ENCODE measurements at places on chromosomes 7 and 10.

DNA sequence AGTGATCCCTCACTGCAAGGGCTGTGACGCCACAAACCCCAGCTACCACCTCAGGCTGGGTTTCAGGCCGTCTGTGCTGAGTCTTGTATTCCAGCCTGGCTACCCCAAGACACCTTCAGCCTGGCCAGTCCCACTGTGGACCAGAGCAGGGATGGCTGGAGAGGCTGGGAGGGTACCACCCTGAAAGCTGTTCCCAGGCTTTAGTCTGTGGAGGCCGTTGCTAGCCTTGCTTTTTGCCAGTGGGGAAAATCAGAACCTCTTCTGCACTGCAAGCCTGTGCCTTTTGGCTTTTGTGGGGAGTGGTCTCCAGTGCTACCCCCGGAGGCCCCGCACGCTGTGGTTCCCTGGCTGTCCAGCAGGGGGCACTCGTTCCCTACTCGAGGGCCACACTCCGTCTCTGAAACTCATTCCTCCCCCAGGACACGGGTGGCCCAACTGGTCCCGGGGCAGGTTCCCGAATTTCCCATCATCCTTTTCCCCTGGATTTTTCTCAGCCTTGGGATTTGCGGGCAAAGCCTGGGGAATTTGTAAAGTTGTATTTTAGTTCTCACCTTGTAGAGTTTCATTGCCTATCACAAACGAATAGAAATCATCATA, 128.4 kb upstream of the BTBD16 start:
- DNase-seq, result peak; percentile 3

DNA sequence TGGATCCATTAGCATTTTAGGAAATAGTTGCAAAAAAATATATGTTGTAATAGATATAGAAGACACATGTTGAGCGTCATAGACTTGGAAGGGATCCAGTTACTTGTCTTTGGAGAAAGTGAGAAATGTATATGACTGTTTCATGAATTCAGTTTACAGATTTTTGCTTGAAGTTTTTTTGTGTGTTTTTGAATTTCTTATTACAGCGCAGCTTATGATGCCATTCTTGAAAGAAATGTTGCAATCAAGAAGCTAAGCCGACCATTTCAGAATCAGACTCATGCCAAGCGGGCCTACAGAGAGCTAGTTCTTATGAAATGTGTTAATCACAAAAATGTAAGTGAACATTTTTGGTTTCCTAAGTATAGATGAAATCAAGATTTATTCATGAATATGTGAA, 98.2 kb downstream of the MAPK8 start:
- DNase-seq, result no peak

DNA sequence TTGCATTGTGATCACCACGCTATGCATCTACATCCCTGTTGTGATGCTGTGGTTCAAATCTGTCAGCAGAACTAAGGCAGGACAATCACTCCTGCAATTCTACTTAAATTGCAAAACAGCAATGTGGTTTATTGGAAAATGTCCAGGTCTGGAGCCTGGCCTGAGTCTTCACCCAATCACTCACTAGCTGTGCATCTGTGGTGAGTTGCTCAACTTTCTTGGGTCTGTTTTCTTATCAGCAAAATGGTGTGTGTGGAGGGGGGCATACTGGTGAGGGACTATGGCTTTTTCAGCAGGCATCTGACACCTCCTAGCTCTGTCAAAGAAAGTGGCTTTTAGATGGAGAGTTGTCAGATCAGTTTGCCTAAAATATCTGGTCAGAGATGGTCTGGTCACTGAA, 108.3 kb upstream of the FEZF1 start:
- no peak for DNase-seq

GRCh38 chr7:108290459-108291151, 160.4 kb upstream of the LAMB4 start:
- DNase-seq, result peak; percentile 88

GRCh38 chr7:112556633-112557032, 75.8 kb downstream of the LSMEM1 start:
- DNase-seq, result no peak

- DNase-seq, result no peak
These were observed 103.0 kb downstream of the CNOT4 start for GRCh38 chr7:135406918-135407317.
